Left cardiac atrium (tissue), 4 donors: ENCODE measurements at places on chromosomes 1 and 21. TPM values are rescaled to one million over a fixed set of nuclear protein-coding genes. Genes with fewer than 3 reads are reported as not detected.

DNA sequence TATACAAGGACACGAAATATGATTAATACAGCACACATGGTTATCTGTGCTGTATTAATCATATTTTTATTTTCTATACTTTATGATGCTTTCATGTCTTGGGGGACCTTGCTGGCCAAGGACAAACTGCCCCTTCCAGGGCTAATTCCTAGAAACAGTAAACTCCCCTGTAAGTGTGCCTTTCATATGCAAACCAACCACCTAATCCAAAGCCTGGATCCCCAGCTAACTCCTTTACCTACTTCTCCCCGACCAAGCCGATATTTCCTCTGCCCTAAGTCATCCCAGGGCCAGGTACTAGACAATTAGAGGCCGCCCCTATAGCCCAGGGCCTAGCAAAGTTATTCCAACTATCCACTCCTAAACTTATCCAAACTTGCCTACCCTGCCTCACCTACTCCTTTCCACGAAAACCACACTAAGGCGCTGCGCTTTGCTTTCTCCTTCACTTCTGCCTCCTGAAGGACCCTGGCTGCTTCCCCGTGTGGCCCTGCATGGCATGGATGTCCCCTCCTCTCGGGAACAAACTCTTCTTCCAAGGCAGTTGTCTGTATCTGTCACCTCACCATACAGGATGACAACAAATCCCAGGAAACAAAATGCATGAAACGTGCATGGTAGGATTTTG, 10.2 kb downstream of the SH3BP5L start:
- DNase-seq, result no peak

DNA sequence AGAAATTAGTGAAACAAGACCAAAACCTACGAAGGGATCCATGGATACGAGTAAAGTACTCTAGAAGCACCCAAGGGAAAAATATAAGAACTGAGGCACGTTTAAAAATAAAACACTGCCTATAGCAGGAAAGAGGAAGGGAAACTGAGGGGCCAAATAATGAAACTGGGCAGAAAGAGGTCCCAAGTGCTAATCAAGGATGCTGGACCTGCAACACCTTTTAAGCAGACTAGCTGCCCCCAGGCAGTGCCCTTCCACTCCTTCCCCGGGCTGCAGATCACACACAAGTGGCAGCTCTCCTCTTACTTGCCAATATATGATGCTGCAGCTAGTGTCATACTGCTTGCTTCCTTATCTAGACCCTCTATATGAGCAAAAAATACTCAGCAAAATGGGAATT, 7.6 kb upstream of the OTUD7B start:
- DNase-seq, result no peak

Gene OR6N1
- not detected for total RNA-seq

- no peak for DNase-seq
Observed at GRCh38 chr21:29523646-29524045, 224.9 kb downstream of the BACH1 start.

- DNase-seq, result peak; percentile 67
Observed at GRCh38 chr21:33230545-33231324, 997 bp downstream of the IFNAR2 start.

- no peak for DNase-seq
Observed at GRCh38 chr1:163275222-163275621, 46.5 kb upstream of the NUF2 start.

Gene BNIPL
- 0.15 TPM for total RNA-seq

- DNase-seq, result peak; percentile 53
Observed at GRCh38 chr1:6889875-6890480, 104.7 kb downstream of the CAMTA1 start.

Gene TAS1R3
- total RNA-seq, result 0.44 TPM

DNA sequence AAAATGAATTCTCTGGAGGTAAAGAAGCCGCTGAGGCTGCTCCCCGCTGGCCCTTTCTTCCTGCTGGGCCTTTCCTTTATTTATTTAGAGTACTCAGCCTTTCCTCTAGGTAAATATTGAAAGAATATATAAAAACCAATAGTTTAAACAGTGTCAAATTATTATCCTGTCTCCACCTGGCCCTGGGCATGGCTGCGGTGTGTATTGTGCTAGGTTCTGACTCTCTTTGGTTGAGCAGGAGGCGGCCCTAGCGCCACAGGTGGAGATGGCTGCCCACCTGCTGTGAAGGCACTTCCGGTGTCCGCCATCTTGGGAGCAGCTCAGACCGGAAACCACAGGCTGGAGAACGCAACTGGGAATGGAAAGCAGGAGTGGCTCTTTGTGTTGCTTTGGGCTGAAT, 29.0 kb upstream of the CLDN14 start:
- no peak for DNase-seq

Gene PTPN7
- 1.3 TPM for total RNA-seq

DNA sequence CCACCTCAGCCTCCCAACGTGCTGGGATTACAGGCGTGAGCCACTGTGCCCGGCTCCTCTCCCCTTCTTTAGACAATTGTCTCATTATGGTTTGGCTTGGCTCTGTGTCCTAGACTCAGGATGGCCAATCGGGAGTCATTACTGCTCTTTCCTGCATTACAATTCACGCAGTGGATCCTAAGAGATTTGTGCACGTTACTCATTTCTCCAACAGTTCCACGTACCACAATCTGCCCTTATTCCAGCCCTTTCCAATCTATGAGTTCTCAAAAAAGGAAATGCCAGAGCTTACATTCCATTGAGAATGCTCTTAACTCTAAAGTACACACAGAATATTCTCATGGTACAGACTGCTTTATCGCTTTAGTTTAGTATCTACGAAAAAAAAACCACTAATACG, 357.0 kb downstream of the GPATCH2 start:
- DNase-seq, result no peak

DNA sequence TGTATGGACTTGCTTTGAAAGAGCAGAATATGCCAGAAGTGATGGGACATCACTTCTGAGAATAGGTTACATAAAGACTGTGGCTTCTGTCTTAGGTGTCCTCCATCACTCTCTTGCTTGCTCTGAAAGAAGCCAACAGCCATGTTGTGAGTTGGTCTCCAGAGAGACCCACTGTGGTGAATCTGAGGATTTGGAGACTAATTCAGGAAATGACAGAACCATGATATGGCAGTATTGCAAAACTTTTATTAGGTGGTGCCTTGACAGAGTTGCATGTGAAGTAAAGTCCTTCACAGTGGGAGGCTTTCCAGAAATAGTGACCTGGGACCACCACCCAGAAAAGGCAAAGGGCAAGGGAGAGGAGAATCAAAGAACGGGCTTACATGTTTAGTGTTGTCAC, 628.6 kb downstream of the KCNT2 start:
- no peak for DNase-seq

Gene TACSTD2
- total RNA-seq, result 0.81 TPM

GRCh38 chr1:159084867-159085266, 8.3 kb upstream of the AIM2 start:
- DNase-seq, result no peak

- no peak for DNase-seq
Observed at GRCh38 chr1:52636721-52637695, 4.0 kb downstream of the SHISAL2A start.

Gene YBX1
- 764 TPM for total RNA-seq

GRCh38 chr1:196317535-196318522, 290.4 kb downstream of the KCNT2 start:
- DNase-seq, result no peak

- DNase-seq, result peak; percentile 50
Observed at GRCh38 chr1:27009601-27010197, 3.0 kb downstream of the TENT5B start.
